ENCODE measurements at places on chromosomes 6 and 20.

GRCh38 chr6:156779206-156780094 lies 2.3 kb downstream of the ARID1B start:
- DNase-seq: no peak

- DNase-seq: no peak
Observed at GRCh38 chr6:106614166-106614565, 15.1 kb downstream of the RTN4IP1 start.

DNA sequence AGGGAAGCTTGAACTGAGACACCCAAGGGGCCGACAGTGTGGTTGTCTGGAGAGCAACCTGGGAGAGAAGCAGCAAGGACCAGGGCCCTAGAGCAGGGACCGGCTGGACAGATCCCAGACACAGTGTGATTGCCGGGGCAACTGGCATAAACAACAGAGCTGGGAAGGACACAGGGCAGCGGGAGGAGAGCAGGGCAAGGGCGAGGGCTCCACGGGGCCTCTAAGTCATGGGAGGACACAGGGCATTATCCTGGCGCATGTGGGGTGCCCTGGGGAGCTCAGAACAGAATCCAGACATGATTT lies 31.1 kb upstream of the CCR6 start:
- no peak for DNase-seq

GRCh38 chr6:138727182-138727581 lies 46.4 kb upstream of the CCDC28A start:
- DNase-seq: no peak

DNA sequence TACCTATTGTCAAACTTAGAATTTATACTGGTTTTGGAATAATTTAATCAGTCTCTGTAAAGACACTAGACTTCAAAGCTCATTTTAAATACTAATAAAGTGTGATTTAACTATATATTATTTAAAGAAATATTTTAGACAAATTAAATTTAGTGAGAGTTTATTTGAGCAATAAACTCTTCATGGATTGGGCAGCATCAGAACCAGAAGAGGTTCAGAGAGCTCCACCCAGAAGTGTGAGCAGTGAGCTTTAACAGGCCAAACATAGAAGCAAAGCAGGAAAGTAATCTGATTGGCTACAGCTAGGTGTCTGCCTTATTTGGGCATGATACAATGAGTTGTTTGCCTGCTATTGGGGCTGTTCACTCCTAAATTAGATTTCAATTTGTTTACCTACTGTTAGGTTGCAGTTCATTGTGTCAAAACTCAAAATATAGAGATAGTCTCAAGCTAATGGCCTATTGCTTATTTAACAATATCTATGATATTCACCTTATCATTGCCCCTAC lies 355.1 kb upstream of the RNF217 start:
- no peak for DNase-seq

- DNase-seq: no peak
Observed at GRCh38 chr20:19129976-19130612, 82.3 kb upstream of the SLC24A3 start.

GRCh38 chr6:16430391-16431089 lies 192.2 kb downstream of the GMPR start:
- no peak for DNase-seq

- no peak for DNase-seq
Observed at GRCh38 chr6:17278289-17279063, 2.7 kb upstream of the RBM24 start.

GRCh38 chr20:62828051-62828450 lies 11.2 kb downstream of the COL9A3 start:
- DNase-seq: no peak

GRCh38 chr6:106275692-106276091 lies 49.9 kb downstream of the ATG5 start:
- DNase-seq: no peak
